AG08395 (cell line): ENCODE measurements at places on chromosomes 6 and 20.

DNA sequence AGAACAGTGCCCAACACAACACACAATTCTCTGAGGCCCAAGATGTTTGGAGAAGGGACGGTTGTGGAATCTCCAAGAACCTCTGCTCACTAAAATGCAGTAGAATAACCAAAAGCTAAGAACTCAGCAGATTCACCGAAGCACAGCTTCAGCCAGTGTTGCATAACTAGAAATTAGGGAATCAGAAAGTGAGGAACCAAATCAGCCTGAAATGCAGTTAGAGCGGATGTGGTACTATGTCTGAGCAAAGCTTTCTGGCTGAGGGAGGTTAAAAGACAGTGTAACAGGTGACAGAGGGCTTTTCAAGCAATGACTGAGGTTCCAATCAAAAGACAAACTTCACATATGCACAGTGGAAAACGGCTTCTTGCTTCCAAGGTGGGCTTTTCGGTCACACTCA is 197.9 kb upstream of the KCNK16 start:
- DNase-seq, result peak; percentile 31

DNA sequence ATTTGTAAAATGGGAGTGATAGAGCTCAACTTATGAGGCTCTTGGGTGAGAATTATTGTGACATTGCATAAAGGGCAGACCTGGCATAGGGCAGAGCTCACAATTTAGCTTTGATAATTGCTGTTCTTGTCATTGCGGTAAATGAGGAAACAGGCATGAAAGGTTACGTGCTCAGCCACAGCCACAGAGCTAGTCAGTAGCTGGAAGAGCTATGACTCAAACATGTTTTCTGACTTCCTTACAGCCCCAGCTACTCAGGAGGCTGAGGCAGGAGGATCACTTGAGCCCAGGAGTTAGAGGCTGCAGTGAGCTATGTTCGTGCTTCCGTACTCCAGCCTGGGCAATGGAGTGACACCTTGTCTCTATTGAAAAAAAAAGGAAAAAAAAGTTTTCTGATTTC is 3.5 kb upstream of the GHRH start:
- no peak for DNase-seq

DNA sequence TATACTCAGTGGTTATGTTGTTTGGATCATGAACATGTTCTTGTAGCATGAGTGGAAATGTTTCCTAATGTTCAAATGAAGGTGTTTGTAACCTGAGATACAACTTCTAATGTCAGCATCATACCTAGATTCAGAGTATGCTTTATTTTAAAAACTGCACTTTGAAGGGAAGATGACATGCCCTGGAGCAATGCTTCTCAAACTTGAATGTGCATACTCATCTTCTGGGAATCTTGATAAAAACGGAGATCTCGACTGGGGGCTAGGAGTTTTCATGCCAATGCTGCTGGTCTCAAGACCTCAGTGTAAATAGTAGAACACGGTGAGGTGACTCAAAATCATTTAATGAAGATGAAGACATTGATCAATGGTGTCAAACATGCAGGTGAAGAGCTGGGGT is 440.0 kb upstream of the NOX3 start:
- DNase-seq, result no peak

DNA sequence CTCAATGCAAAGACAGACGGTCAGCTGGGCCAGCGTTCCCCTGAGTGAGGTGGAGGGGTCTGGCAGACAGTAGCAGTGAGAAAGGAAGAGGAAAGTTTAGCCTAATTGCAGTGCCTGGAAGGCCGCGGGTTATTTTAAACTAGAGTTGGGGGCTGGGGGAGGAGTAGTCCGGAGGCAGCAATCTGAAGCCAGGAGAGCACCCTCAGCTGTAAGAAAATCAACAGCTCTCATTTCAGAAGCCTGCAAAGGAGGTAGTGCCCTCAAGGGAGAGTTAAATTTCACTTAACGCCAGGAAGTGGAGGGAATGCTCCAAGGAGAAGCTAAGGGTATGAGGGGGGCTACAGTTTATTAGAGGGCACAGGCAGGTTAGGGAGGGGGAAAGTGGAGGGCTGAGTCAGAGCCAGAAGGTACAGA is 26.9 kb downstream of the RING1 start:
- DNase-seq, result no peak

DNA sequence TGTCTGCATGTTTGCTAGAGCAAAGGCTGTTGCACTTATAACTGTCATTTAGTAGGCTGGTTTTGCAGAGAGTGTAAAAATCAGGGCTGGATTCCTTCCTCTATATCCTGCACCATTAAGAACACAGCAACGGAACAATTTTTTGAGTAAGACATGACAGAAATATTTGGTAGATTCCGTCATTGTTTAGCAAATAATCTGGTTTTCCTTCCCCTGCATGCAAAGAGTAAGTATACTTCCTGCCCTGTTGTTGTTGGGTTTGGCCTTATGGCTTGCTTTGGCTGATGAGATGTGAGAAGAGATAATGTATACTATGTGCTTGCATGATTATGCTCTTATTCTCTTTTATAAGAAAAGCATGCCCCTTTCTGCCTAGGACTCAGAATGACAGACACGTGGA is 23.8 kb downstream of the MANEA start:
- DNase-seq, result no peak

DNA sequence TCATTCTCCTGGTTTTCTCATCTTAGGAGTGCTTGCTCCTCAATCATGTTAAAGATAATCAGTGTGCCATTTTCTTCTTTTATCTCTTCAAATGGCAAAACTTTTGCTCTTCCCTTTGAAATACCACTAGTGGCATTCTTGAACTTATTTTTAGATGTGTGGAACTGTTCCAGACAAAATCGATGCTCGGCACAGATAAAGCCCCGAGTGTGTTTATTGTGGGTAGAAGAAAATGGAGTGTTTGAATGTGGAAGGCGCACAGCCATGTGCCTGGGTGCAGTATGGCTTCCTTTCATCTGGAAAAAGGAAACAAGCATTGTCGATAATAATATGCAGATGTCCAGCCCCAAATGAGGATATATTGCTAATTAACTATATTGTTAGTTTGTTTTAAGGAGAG is 42.4 kb downstream of the ISM1 start:
- DNase-seq, result no peak

DNA sequence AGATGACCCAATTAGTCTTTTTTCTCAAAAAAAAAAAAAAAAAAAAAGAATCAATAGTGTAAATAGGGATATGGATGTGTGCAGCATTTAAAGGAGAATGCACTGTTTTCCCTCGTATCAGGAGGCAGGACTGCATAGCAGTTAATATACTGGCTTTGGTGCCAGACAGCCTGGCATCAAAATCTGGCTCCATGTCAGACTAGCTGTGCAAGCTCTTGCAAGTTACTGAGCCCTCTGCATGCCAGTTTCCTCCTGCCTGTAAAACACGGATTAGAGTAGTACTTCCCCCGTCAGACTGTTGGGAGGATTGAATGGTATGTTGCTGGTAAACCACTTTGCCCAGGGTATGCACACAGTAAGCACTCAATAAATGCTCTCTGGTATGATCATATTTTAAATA is 594.2 kb upstream of the CHD6 start:
- no peak for DNase-seq

DNA sequence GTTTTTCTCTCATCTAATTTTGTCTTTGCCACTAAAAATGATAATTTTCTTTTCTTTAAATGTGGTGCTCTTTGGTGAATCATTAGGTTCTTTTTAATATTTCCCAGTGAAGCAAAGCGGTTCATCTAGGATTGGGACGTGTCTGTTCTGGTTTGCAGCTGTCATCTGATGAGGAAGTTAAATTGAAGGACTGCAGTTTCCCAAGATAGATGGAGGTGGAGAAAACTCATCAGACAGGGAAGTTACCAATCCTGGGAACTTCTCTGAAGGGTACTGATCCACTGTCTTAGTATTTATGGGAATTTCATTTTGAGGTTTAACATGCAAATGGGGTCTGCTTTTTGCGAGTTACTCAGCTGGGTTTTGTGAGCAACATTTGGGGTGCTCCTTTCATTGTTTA is 2.4 kb upstream of the AARS2 start:
- no peak for DNase-seq

GRCh38 chr20:41734506-41734945 is 116.3 kb upstream of the CHD6 start:
- peak; percentile 75 for DNase-seq

DNA sequence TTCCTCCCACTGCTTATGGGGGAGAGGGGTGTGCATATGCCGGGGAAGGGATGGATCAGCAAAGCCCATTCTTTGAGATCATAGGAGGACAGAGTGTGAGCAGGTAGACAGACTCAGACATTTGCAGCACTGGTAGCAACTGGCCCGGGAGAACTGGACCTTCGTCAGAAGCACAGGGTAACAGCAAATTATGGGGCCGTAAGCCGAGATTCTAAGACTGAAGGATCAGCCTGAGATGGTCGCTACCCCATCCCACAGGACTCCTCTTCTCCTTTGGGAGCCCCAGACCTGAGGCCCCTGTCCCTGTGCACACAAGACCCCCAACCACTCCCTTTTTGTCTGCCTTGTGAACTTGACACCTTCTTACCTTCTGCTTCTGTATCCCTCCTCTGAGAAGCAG is 106.5 kb downstream of the TOX2 start:
- no peak for DNase-seq

GRCh38 chr6:105873211-105873704 is 212.9 kb upstream of the PRDM1 start:
- no peak for DNase-seq

DNA sequence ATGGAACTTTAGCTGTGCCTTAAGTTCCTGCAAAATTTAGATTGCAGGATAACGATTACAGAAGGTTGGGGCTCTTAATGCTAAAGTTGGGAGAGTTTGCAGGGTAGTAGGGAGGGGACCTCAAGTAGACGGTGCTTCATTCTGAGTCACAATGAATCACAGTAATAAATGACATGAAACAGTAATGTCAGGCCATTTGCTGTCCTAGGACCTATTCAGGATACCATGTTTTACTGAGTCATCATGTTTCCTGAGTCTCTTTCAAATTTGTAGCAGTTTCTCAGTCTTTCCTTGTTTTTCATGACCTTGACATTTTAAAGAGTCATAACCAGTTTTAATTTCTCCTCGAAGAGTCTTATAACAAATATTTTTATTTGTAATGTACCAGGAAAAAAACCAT is 406.9 kb upstream of the MAP3K7 start:
- no peak for DNase-seq

DNA sequence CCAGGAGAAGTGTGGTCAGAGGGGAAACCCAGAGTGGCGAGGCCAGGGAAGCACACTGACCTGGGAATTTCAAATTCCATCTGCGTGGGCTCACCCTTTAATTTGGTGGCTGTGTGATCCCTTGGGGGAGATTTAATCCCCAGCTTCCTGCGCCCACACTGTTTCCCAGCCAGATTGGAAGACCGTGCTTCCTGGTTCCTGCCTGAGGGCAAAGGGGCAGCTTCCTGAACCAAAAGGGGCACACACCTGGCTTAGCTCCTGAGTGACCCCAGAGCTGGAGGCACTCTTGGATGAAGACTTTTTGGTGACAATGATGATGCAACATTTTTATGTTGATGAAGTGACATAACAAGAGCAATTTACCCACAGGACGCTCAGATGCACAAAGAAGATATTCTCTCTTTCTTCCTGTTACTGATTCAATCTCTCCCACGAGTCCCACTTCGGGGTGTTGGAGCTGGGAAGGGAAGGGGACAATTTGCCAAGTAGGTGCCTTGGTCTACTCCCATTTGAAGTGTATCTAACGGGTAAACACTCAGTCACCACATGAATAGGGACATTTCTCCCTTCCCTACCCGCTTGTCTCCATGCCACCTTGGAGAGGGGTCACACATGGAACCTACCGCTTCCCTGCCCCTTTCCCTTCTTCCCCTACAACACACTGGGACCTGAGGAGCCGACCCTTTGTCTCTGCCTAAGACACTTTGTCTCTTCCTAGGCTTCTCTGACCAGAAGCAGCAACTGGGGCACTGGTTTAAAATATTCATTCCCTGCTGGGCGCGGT is 28.6 kb upstream of the CDKN1A start:
- no peak for DNase-seq

DNA sequence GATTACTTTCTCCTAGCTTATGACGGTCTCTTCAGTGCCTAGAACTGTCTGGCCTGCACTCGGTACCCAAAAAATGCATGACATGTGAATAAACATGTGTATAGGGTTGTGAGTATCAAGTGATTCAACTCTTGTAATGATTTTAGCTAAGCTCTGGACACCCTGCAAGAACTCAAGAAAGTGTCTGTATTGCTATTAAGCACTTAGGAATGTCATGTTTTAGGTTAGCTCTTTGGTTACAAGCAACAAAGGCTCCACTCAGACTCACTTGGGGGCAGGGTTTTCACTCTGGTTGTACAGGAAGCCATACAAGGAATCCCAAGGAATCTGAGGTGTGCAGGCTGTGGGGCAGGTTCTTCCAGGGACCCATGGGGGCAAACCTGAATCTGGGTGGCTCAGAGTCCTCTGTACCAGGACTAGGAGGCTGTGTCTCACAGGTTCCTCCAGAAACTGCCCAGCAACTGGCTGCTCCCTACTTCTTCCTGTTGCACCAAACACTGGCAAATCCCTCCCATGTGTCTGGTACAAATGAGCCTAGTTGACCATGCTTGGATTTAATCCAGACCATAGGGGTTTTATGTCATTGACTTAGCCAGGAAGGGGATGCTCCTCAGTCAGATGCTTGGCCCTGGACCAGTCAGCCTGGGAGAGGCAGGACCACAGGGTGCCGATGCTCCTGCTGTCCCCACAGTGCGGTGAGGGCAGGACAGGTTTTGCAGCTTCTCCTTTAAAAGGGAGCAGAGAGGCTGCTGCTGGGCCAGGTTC is 77.9 kb upstream of the CDH4 start:
- DNase-seq, result peak; percentile 31

DNA sequence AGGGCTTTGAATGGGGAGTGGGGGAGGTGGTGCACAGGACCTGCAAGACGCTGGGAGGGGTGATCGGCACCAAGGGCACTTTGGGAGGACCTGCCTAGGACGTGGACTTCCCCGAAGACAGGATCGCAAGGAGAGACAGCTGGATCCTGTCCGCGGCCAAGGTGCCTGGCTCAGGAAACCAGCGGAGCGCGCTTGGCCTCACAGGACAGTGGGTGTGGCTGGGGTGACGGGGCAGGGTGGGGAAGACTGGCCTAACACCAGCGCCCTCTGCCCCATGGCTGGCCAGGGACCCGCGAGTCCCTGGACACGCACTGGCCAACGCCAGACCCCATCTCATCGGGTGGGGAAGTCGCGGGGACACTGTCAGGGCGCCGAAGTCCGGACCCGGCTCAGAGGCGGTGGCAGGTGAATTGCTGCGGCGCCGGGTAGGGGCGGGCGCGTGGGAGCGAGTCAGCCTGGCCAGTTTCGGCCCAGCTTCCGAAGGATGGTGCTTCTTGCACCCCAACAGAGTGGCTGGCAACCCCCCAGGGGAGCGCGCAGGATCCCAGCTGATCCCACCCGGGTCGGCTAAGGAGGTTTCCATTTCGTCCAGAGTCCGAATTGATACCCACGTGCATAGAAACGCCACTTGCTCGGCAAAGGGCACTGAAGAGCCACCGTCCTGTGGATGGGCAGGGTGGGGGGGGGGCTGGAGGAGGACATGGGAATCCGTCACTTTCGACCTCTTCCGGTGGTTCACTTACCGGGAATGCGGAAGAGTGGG is 785 bp upstream of the THBD start:
- no peak for DNase-seq

- peak; percentile 97 for DNase-seq
These were observed 40.3 kb downstream of the PLCG1 start for GRCh38 chr20:41177636-41178035.
